ENCODE measurements at places on chromosomes 7 and 10. TPM values are rescaled to one million over a fixed set of nuclear protein-coding genes. Genes with fewer than 3 reads are reported as not detected.

The COL17A1 gene
- 2.6 TPM for total RNA-seq

The LIPK gene
- total RNA-seq: not detected

The ZNF736 gene
- total RNA-seq: 4.4 TPM

The RAPGEF5 gene
- total RNA-seq: 1.0 TPM

DNA sequence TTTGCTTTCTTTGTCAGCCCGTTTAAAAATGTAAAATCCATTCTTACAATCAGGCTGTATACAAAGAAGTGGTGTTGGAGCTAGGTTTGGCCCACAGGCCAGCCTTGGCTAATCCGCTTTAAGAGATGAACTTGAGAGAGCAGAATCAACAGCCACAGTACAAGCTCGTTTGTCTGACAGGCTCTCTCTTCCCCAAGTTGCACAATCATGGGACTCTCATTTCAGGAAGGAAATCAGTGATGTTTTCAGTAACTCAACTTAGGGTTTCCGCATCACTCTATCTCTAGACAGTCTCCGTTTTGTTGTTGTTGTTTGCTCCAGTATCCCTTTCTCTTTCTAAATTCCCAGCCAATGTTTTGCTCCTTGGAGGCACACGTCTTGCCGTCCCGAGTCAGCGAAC, 582.0 kb upstream of the MKI67 start:
- no peak for DNase-seq

All from astrocyte (in vitro differentiated cells and primary cell).